ENCODE measurements at places on chromosomes 6 and 20.

GRCh38 chr20:4071178-4071693, 55.9 kb upstream of the RNF24 start:
- no peak for DNase-seq

DNA sequence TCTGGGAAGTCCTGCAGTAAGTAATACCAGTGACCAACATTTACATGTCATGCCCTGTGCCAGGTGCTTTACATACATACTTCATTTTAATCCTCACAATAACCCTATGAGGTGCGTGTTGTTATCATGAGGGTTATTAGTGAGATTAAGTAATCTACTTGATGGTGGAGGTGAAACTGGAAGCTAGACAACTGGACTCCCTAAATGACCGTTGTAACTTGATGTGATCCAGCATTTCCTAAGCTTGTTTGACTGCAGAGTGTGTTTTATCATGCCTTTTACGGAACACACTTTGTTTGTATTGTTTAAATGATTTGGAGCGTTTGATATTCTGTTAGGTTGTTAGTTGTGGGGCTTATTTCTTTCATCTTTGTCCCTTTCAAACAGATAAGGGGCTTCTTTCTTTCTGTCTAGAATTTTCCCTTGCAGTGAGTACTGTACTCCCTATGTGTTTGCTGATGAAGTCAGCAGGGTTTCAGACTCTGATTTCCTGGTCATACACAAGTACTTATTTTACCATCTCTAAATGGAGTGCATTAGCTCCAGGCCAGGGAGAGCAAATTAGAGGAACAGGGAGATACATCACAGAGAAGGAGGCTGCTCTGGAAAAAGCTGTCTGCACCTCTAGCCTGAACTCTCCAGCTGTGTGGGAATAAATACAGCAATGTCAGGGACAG, 29.7 kb downstream of the CHMP4B start:
- no peak for DNase-seq

DNA sequence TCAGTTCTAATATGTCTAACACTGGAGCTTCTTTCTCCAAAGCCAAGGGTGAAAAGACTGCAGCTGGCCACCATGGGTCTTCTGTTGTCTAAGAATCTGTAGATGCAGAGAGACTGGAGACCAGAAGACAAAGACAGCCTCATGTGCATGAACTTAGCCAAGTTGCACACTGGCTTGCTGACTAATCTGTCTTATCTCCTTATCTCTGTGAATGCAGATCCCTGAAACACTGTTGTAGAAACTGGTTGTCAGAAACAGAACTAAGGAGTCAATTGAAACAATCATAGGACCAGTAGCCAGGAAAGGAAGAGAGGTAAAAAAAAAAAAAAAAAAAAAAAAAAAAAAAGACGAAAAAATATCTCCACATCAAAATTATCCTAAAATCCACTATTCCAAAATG, 109.7 kb downstream of the BFSP1 start:
- DNase-seq = no peak

GRCh38 chr20:22928679-22929078, 106.4 kb upstream of the SSTR4 start:
- no peak for DNase-seq

- no peak for DNase-seq
Measured at GRCh38 chr6:135030532-135031178, 24.0 kb downstream of the HBS1L start.

GRCh38 chr6:159700970-159701369, 7.9 kb upstream of the SOD2 start:
- no peak for DNase-seq

DNA sequence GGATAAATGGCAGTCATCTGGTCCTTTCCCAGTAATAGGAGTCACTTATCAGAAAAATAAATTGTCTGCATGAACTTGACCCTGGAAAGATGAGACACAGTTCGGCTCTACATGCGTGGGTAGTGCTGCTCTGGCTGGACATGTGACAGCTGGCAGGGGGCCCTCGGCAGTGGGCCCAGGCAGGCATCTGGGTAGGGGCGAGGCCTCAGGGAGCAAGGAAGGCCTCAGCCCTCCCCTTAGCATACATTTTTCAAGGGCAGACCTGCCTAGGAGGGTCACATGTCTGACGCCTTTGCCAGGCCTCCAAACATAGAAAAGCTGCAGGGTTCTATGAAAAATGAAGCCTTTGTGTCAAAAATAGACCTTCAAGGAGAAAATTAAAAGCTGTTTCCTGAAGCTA, 12.8 kb upstream of the ILRUN start:
- DNase-seq = no peak

DNA sequence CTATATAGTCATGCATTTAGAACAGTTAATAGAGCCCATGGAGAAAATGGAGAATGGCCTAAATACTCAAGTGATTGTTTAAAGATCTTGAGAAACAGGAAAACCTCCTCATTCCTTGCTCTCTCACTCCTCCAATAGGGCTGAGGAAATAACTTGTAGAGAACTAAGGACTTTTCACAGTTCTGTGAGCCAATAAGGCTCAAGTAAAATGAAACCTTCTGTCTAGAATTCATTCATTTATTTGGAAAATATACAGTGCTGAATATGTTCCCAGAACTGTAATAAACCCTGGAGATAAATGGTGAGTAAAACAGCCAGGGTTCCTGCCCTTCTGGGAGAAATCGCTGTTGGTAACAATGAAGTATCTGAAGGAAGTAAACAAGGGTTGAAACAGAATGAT, 35.3 kb downstream of the ELOVL2 start:
- no peak for DNase-seq

DNA sequence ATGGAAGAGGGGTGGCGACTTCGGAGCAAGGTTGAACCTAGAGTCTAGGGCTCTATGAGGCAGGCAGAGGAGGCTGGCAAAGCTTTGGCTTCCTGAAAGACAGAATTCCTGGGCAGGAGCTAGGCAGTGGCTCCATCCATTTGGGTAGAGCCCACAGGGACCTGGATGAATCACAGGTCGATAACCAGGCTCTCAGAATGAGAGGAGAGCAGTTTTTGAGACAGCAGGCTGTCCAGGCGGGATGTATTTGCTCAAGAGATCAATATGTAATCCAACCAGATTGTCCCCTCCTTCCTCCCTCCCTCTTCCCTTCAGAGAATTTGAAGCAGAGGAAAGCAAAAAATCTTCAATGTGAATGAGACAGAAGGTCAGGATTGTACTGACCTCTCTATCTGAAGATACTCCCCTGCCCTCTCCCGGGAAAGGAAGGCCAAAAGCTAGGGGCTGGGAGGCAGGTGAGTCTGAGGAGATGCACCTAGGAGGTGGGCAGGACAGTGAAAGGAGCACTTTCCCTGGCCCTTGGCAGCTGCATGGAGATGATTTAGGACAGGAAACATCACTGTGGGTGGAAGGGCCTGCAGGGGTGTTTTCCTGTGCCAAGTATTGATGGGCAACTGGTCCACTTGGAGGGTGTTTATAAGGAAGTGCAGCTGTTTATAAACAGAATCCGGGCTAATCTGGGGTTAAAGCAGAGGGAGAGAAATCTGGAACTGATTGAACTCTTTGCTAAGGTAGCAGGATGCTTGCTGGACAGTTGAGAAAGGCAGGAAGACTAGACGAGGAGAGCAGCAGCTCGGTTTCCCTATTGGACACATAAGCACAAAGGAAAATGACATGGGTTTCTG, 212.4 kb upstream of the LRFN2 start:
- no peak for DNase-seq

DNA sequence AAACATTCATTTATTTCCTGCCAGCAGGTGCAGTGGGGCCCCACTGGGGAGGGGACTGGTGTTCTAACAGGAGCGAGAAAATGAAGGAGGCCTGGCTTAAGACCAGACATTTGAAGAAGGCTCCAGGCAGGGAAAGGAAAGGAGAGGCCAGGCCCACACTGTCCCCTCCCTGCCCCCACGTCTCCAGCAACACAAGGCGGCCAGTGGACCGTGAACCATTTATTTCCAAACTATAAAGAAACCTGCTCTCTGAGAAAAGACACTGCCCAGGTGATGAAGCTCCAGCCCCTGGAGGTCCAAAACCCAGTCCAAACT, 41.4 kb upstream of the CDH22 start:
- DNase-seq = no peak

DNA sequence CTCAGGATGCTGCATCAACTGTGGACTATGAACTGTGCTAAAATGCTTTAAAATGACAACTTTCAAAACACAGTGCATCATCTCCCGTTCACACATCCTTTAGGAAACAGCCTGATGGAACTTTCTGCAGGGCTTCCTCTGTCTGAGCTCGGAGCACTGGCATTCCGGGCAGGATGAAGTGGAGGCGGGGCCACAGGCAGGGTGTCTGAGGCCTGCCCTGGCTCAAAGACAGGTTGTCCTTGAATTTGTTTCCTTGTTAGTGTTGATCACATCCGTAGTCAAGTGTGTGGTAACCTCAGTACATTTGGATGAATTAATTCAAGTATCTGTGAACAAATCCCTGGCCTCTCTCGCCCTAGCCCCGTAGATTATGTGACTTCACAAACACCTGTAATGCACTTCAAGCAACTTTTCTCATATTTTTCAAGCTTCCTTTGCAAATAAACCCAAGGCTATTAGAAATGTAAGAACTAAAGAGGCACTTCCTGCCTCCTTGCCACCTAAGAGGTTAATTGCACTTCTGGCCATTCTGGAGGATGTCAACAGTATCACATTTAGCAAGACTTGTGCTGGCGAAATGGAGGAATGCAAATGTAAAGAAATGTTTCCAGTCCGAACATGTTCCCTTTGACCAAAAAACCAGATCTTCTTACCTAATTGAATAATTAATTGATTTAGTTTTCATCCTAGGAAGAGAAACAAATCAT, 3.1 kb downstream of the CD93 start:
- DNase-seq = no peak

DNA sequence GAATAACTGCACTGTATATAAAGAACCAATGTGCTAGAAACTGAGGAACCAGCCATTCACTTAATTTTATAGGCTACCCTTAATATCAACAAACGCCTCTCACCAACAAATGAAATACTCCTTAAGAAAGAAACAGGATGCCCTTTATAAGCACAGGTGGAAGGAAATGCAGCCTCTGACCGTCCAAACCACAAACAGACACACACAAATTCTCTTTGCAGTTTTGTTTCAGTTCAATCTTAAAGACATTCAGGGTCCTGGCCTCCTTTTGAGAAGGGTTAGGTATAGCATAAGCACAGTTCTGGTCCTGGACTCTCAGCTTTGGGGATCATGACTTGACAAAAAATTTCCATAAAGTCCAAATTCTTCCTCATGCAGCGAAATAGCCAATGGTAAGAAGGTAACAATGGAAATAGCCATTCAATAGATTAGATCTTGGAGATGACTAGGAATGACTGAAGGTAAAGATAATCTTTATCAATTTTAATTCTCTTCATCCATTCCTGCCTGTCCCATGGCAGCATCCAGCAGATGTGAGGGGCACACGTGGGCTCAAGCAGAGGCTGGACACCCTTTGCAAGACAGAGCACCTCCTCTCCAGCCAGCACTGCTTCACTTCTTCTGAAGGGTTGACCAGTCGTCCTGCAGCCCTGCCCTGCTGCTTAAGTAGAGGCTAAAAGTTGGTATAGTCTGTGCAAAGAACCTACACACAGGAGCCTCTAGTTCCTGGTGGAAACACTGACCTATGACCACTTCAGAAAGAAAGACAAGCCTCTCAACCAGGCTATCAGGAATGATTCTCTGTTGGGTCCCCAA, 123.9 kb downstream of the CD83 start:
- no peak for DNase-seq

DNA sequence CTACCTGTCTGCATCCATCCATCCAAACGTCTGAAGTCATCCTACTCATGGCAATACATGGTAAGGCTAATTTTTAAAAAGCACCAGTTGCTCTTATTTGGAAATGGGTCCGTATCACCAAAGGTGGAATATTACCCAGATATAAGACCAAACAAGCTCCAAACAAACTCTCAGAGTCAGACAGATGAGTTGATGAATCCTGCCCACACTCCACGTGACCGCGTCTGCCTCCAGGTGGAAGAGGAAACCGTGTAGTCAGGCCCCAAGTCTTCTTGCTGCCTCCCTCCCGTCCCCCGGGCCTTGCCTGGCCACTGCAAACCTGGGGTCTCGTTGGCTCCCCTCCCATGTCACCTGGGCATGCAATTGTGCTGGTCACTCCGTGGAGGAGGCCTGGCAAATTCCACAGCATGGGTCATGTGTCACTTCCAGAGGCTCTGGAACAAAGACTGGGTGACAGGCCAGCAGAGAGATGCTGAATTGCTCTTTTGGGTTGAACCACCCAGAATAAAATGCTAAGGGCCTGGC, 31.8 kb downstream of the CTCFL start:
- DNase-seq = no peak

- DNase-seq = no peak
Measured at GRCh38 chr6:159305804-159306537, 136.8 kb downstream of the FNDC1 start.

GRCh38 chr6:128655978-128656498, 135.6 kb upstream of the PTPRK start:
- DNase-seq = peak; percentile 17
